Fibroblast of skin of left quadriceps (primary cell): ENCODE measurements at places on chromosomes 12 and 14.

- no peak for DNase-seq
These were observed 3.4 kb upstream of the IRF2BPL start for GRCh38 chr14:77031759-77032490.

GRCh38 chr12:125216756-125217155 is 151.5 kb downstream of the AACS start:
- no peak for DNase-seq

GRCh38 chr12:54398995-54399793 is 14.7 kb upstream of the ZNF385A start:
- peak; percentile 67 for DNase-seq

DNA sequence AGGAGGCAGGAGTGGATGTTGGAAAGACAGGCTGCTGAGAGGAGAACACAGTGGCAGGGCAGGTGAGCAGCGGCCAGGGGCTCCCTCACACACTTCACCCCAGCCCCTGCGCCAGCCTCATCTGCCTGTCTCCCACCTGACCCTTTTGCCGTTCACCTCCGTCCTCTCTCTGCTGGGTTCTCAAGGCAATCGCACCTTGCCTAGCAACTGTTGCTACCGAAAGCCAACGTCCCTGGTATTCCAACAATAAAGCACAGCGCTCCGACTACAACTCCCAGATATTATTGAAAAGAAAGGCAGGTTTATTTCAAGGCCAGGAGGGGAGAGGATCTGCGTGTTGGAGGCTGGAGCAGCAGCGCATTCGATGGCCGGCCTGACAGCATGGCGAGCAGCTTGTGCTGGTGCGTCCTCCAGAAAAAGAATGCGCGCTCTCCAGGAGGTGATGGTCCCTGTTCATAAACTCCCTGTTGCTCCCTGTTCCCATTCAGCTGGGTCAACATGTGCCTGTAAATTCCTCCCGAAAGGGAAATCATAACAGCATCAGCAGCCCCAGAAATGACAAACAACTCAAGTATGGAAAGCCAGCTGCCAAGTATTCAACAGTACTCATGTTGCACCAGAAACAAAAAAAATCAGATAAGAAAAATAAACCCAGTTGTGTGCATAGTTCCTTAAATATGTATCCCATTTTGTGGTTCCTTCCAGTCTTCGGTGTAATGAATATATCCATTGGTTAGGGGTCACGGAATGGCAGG is 153.0 kb upstream of the DIO3 start:
- DNase-seq, result peak; percentile 68

- DNase-seq, result no peak
These were observed 40.7 kb downstream of the TPCN1 start for GRCh38 chr12:113261847-113262470.
